Stimulated activated CD4-positive, alpha-beta T cell treated with anti-CD3 and anti-CD28 coated beads, Interleukin-4, amount 100 ng/mL, for 24 hours (primary cell): ENCODE measurements at places on chromosomes 4 and X.
A peak's percentile ranks its signal among the peaks of the same experiment; 100 is the strongest.

DNA sequence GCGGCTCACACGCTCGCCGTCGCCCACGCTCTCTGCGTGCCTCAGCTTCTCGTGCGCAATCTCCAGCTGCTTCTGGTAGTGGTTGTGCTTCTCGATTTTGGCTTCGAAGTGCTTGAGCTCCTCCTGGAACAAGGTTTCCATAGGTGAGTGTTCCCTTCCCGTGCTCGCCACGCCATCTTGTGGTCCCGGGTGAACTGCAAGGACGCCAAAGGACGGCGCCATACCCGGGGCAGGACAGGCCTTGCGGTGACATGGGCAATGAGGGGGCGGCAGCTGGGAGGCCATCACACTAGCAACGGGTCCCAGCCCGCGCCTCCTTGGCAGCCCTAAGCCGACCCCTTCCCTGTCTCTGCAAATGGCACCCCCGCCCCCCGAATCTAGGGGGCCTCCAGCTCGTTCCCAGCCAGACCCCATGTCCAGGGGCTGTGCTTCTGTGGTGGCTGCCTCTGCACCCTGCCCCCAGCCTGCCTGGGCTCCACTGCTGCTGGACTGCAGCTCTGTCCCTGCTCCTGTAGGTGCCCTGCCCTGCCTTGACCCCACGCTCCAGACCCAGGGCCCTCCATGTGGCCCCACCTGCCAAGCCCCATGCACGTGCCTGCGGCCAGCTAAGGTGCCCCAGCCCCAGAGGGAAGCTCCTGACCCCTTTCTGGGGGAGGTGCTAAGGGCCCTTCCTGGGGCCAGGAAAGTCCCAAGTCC is 17.3 kb downstream of the LRPAP1 start:
- DNase-seq = no peak

- DNase-seq = no peak
Observed at GRCh38 chr4:7808752-7809151, 130.9 kb downstream of the AFAP1 start.

DNA sequence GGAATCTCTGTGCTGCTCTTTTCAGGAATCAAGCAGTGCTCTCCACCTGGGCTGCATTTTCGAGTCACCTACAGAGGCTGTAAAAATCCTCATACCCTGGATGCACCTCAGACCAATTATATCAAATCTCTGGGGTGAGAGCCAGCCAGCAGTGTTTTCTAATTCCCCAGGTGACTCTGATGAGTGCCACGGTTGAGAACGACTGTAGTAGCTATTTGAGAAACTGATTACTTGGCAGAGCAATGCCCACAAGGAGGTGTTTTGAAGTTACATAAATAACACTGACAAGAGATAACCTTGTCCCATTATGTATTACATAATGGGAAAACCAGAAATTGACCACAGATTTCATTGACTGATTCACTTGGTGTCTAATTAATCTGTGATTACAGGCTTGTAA is 46.8 kb downstream of the CLCN4 start:
- no peak for DNase-seq

DNA sequence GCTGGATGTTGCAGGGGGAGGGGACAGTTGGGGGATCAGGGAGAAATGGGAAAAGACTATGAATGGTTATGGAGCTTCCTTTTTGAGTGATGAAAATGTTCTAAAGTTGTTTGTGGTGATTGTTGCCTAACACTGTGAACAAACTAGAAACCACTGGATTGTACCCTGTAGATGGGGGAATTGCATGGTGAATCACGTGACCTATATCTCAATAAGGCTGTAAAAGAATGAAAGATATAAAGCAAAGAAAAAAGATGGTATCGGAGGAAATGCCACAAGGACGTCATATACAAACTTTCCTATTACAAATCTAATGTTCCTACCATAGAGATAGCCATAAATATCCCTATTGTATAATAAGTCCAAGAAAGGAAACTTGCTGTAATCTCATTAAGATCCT is 20.6 kb upstream of the CT55 start:
- DNase-seq = no peak

GRCh38 chrX:136778020-136778419 is 2.7 kb downstream of the ARHGEF6 start:
- DNase-seq = no peak

GRCh38 chrX:56726605-56727004 is 2.4 kb upstream of the NBDY start:
- DNase-seq = peak; percentile 9

GRCh38 chrX:117010243-117010642 is 547.5 kb upstream of the CT83 start:
- no peak for DNase-seq

GRCh38 chr4:168888715-168889215 is 121.3 kb downstream of the CBR4 start:
- no peak for DNase-seq

- peak; percentile 54 for DNase-seq
Observed at GRCh38 chrX:39162322-39162735, 361.1 kb downstream of the MID1IP1 start.

DNA sequence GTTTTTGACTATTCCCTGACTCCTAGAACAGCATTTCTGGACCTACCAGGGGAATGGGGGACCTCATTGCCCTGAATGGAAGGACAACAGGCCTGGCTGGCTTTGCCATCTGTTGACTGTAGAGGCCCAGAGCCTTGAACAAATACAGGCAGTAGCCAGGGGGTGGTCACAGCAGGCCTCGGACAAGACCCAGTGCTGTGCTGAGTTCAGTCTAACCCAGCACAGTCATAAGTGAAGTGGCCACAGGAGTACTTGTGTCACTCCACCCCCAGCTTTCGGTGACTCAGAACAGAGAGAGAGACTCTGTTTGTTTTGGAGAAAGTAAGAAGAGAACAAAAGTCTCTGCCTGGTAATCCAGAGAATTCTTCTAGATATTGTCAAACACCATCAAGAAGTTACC is 310.0 kb downstream of the PRR32 start:
- no peak for DNase-seq

- DNase-seq = no peak
Observed at GRCh38 chr4:118680808-118681207, 4.4 kb upstream of the METTL14 start.

- no peak for DNase-seq
Observed at GRCh38 chr4:158007566-158007965, 165.3 kb downstream of the GASK1B start.

GRCh38 chr4:7206911-7207567 is 14.7 kb downstream of the SORCS2 start:
- DNase-seq = no peak

- DNase-seq = no peak
Observed at GRCh38 chr4:107034091-107034995, 1.8 kb downstream of the DKK2 start.

GRCh38 chrX:88613338-88613737 is 133.7 kb upstream of the CPXCR1 start:
- DNase-seq = no peak

- DNase-seq = no peak
Observed at GRCh38 chr4:177375372-177375771, 65.7 kb downstream of the NEIL3 start.

DNA sequence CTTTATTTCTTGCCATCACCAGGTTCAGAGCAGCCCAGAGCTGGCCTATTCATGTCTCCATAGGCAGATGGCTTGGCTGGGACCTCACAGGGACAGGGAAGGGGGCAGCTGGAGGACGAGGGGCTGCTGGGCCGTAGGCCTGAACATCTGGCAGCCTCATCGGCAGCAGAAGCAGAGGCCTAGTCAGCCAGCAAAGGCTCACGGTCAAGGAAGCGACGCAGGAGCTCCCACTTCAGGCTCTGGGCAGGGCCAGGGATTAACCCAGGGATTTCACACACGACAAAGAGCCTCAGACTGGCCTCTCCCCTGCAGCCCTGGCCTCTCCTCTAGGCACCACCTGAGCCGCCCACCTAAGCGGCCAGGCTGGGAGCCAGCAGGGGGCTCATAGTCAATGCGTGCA is 46.0 kb upstream of the MAN2B2 start:
- DNase-seq = no peak

- DNase-seq = no peak
Observed at GRCh38 chr4:182142176-182143085, 100.8 kb upstream of the TENM3 start.

DNA sequence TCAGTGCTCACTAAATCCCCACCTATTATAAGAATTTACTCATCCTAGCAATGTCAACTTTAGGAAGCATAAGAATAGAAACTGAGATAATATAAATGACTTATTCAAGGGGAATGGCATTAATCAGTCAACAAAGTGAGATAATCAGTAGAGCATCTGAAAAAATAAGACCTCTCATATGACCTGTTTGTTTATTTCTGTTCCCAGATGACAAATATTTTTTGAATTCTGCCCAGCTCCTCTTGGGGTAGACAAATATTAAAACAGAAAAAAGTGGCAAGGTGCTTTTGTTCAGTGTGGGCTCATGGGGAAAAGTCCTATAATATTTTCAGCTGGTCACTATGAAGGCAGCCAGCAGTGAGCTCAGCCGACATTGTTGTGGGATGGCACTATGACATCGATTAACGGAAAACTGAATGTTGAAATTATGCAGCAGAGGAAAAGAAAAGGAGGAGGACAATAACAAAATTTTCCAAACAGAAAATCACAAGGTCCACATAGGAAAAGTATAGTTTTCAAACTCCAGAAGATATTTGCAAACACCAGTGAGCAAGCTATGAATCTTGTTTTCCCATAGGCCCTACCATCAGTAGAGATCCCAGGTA is 109.6 kb downstream of the ANXA3 start:
- no peak for DNase-seq

DNA sequence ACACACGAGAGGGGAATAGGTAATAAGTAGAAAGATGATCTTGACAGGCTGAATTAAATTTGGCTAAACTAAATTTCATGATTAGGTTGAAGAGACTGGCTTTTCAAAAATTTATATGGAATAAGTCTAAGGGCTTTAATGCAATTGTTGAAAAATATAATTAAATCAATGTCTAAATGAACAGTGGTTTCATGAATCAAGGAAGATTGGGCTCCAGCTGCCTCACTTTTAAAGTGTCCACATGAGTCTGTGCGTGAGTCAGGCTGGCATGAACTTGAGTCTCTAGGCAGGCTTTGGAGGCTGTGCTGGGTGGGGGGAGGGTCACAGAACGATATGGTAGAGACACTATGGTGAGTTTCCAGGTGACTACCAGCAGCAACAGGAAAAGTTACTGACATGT is 111.9 kb downstream of the SORBS2 start:
- no peak for DNase-seq

DNA sequence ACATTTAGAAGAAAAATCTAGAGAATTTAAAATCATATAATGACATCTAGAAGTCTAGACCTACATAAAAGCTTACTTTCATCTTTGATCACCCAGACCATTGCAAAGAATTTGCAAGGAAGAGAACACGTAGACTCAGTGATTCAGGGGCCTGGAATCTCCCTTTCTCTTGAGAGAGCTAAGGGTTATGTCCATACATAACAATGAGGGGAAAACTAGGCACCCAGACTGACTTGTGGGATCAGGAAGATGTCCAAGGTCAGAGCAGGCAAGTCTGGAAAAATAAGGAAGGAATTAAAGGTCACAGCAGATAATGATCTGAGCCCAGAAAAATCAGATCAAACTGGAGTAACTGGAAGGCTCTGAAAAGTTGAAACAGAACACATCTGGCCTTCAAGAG is 198.4 kb upstream of the SFRP2 start:
- DNase-seq = no peak

DNA sequence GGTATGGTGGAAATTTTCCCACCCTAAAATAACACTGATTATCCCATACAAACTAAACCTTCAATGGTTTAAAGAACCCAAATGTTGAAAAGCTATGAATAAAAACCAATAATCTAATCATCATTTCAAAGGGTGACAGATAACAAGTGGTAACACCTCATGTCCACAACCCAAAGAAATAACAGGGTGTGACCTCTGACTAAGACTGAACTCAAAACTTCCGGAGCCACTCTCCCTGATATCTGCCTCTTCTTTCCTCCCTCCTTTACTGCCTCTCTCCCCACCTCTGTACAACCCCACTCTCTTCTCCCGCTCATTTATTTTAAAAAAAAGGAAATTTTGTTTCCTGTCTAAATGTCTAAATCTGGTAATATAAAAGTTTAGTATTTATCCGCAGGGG is 11.5 kb downstream of the FBXW7 start:
- no peak for DNase-seq

- DNase-seq = no peak
Observed at GRCh38 chr4:30518211-30518610, 202.0 kb upstream of the PCDH7 start.

GRCh38 chr4:113945906-113946305 is 33.5 kb downstream of the ARSJ start:
- no peak for DNase-seq

DNA sequence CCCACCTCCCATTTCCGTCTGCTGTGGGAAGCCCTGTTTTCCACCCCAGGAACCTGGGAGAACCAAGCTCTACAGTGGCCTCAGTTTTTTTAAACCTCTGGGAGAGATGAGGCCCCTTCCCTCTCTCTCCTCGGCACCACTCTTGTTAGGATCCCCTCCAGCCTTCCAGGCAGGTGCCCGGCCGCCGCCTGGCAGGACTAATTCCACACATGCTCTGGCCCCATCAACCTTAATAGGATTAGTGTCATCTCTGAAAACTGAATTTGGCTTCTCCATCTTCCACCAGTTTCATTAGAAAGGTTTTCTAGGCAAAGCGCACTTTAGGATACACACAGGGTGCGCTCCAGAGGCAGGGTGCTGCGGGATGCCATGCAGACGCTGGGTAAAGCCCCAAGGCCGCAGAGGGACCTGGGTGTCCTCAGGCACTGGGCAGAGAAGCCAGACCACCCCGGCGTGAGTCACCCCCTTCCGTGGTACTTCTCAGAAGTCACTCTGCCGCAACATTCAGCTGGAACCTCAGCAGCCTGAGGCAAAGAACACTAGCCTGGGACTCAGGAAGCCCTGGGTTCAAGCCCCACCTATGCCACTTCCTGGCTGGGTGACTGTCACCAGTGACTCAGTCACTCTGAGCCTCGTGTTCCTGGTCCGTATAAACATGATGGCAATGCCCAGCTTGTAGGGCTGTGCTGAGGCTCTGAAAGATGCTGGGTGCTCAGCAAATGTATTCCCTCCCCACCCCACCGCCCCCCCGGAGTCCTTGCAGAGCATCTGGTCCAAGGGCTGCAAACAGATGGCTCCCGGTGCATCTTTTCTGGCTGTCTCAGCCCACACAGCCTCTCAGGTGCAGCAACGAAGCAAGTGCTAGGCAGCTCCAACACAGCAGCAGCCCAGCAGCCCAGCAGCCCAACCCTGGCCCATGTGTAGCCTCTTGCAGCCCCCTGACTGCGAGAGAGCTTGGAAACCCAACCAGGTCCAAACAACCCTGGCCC is 29.1 kb downstream of the PPP2R2C start:
- no peak for DNase-seq

DNA sequence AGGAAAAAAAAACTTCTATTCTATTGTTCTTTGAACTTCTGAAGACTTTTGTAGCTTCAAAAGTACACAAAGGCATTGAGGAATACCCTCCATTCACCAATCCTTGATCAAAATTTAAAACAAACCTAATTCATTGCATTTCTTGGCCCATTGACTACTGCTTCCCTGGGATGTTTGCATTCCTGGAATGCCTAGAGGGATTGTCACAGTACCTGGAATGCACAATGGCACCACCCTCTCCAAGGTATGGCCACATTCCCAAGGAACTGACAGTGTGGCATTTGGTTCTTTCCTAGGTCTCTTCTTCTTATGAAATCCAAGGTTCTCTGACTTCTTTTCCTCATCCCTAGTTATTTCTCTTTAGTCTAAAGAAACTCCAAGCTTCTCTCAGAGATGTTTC is 600.7 kb downstream of the CCSER1 start:
- no peak for DNase-seq
